Type B pancreatic cell (in vitro differentiated cells): ENCODE measurements at places on chromosomes 3 and 15.

GRCh38 chr3:42179110-42179725 lies 86.8 kb downstream of the CCK start:
- no peak for DNase-seq

GRCh38 chr3:181555681-181556080 lies 156.0 kb upstream of the SOX2 start:
- no peak for DNase-seq

DNA sequence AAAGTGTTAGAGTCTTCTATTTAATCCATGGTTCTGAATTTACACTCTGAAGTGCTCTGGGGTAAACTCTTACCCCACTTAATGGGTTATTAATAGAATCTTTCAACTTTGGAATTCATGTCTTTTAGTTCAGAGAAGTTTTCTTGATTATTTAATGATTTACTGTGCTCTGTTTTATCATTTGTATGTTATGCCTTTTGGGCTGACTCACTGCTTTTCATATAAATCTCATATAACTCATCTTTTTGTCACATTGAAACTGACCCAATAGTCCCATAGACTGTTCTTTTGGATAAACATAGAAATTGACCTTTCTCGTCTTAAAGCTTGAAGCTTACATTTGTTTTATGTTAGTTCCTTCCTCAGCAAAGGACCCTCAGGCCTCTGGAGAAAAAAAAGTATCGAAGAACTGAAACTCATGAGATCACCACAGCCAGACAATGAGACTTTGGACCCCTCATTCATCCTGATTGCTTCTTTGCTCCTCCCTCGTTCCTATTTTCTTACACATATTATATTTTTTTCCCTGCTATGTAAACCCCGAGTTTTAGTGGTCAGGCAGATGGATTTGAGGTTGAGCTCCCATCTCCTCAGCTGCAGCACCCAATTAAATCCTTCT lies 229.1 kb upstream of the CBLB start:
- no peak for DNase-seq

DNA sequence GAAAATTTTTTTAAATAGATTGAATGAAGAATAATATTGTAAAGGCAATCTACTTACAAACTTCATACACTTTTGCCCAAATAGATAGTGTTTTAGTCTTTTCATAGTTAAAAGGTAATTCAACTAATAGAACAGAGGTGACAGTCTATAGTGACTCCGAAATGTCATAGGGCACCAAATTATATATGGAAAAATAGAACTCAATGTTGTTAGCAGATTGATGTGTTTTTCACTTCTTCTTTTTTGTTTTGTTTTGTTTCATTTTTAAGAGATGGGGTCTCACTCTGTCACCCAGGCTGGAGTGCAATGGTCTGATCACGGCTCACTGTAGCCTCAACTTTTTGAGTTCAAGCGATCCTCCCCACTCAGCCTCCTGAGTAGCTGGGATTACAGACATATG lies 721 bp downstream of the CSTA start:
- DNase-seq = no peak

DNA sequence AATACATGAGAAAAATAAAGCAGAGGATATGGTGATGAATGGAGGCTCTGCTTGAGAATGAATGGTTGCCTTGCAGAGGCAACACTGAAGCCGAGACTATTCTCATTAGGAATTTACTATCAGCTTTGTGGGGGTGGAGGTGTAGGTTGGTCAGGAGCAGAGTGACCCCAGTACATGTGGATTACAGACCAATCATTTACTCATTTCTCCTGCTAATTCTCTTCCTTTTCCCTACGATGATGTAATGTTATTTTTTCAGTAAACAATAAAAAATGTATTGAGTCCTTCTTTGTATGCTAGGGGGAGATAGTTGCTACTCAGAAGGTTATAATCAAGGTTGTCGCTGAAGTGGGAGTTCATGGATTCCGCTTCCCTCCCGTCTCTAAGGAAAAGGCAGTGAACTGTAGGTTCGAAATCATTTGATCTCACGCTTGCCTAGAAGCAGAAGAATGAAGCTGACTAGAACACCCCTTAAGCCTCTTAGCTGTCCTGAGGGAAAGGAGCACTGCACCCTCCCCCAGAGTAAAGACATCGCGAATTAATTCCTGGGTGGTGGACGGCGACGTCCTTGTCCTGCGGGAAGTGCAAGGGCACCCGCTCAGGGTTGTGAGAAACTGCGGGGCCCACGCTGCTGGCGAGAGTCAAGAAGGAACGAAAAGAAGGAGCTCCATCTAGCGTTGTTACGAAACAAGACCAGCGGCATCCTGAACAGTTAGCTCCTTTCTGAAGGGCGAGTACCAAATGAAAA lies 213.2 kb upstream of the PFN2 start:
- peak; percentile 79 for DNase-seq

DNA sequence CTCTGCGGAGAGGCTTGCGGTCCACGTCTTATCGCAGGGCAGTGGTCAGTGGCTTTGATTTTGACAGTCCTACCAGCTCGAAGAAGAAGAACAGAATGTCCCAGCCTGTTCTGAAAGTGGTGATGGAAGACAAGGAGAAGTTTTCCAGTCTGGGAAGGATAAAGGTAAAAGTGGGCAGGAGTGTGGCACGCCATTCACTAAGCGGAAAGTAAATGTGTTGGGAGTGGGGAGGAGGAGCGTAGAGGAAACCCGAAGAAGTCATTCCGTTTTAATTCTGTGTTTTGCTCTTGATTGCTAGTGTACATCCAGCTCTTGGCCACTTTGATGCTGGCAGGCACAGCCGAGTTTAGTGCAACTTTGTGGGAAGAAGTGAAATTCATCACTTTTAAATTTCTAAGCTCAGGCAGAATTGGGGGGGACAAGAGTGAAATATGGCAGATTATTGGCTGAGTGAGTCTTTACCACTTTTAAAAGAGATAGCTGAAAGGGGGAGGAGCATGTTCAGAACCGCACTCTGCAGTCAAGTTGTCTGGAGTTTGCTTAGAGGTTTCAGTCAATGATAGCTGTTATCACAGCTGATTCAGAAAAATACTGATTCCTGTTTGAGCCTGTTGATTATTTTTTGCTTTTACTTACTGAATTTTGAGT lies 1.8 kb downstream of the ARHGEF26 start:
- DNase-seq = no peak

DNA sequence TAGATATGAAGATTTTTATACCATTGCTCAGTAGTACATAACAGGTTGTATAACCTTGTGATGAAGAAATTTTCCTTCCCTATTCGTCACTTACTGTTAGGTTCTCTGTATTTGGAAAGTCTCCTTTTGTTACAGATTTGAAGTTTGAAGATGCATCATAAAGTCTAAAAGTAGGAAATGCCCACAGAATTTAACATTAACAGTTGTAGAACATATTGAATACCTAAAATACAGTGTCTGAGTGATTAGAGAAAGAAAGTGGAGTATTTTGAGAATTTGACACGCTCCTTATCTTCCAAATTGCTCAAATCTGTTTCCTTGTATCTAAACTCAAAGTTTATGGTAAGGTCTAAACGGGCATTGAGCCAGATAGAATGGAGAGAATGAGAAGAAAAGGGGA lies 111.3 kb downstream of the MBNL1 start:
- DNase-seq = no peak

GRCh38 chr15:99993262-99993661 lies 260.0 kb upstream of the LYSMD4 start:
- no peak for DNase-seq

DNA sequence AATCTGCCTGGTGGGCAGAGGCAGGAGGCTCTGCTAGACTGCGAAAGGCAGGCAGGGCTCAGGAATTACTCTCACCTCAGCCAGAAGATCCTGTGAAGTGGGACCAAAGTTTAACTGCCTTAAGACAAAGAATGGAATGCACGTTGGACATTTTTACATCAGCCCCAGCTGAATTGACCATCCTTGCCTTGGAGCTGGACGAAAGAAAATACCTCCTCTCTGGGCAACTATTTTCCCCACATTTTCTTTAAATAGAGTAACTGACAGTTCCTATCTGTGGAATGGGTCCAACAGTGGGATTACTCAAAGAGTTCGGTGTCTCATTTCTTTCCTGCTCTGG lies 28.7 kb downstream of the ARID3B start:
- no peak for DNase-seq

DNA sequence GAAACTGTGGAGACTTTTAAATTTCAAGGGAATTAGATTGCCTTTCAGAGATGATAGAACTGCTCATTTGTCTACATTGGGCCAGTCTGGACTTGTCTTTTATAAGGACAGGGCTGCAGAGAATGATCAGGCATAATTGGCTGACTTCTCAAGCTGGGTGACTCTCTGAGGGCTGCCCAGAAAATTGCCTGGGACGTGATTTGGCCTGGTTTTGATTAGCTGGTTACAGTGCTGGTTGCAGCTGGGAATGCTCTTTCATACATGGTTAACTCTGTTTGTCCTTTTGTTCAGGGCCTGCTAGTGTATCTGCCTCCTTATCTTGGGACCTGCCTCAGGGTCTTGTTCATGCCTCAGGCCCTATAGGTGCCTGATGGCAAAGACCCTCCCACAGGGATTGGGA lies 245.6 kb downstream of the CLSTN2 start:
- no peak for DNase-seq

- no peak for DNase-seq
Observed at GRCh38 chr3:8777978-8778267, 8.5 kb upstream of the OXTR start.

DNA sequence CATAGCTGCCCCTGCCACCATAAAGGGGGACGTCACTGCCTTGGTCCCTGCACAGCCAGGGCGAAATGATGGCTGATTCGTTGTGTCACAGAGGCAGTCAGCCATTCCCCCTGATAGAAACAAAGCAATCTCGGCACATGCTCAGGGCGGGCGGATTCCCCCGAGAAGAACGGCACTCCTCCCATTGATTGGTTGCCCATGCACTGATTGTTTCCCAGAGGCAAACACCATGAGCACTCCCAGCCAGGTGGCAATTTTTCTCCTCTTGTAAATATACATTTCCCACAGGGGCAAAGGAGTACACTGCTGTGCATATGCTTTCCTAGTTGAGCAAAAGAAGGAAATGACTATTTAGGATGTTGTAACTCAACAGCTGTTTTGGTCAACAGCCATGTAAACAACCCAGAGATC lies 56.5 kb downstream of the KY start:
- DNase-seq = no peak

- DNase-seq = no peak
Observed at GRCh38 chr3:70871909-70872656, 559.6 kb upstream of the MDFIC2 start.

GRCh38 chr15:80739919-80740318 lies 39.3 kb upstream of the CEMIP start:
- no peak for DNase-seq

- DNase-seq = no peak
Observed at GRCh38 chr3:24640330-24640877, 145.8 kb upstream of the THRB start.

GRCh38 chr3:172868582-172869200 lies 118.2 kb downstream of the ECT2 start:
- DNase-seq = no peak

GRCh38 chr3:33717616-33717865 lies 513 bp downstream of the CLASP2 start:
- peak; percentile 77 for DNase-seq

- no peak for DNase-seq
Observed at GRCh38 chr15:82393671-82394070, 35.9 kb upstream of the GOLGA6L9 start.

DNA sequence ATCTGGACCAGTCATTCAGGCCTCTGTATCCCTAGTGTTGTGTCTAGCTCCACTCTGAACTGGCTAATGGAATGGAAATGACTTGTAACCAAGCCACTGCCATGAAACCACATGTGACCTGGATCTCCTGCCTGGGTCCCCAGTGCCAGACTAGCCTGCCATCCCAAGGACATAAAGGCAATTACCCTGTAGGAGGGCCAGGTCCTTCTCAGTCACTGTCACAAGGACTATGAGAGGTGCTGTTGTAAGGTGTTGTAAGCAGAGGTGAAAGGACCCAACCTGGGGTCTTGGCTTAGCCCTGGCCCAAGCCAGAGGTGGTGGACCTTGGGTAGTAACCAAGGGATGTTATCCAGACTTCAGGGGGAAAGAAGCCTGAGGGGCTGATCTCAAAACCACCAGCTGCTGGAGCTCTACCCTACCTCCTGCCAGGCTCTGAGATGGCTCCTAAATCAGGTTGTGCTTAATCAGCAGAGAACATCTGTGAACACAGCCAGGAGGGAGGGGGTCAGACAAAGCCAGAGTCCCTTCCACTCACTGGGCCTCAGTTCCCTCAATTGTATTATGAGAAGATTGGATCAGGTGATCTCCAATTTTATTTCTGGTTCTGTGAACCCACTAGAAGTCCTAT lies 15.7 kb upstream of the KLHL24 start:
- DNase-seq = no peak

DNA sequence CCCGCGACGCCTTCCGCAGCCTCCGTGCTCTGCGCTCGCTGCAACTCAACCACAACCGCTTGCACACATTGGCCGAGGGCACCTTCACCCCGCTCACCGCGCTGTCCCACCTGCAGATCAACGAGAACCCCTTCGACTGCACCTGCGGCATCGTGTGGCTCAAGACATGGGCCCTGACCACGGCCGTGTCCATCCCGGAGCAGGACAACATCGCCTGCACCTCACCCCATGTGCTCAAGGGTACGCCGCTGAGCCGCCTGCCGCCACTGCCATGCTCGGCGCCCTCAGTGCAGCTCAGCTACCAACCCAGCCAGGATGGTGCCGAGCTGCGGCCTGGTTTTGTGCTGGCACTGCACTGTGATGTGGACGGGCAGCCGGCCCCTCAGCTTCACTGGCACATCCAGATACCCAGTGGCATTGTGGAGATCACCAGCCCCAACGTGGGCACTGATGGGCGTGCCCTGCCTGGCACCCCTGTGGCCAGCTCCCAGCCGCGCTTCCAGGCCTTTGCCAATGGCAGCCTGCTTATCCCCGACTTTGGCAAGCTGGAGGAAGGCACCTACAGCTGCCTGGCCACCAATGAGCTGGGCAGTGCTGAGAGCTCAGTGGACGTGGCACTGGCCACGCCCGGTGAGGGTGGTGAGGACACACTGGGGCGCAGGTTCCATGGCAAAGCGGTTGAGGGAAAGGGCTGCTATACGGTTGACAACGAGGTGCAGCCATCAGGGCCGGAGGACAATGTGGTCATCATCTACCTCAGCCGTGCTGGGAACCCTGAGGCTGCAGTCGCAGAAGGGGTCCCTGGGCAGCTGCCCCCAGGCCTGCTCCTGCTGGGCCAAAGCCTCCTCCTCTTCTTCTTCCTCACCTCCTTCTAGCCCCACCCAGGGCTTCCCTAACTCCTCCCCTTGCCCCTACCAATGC lies 2.0 kb downstream of the ISLR start:
- DNase-seq = no peak

DNA sequence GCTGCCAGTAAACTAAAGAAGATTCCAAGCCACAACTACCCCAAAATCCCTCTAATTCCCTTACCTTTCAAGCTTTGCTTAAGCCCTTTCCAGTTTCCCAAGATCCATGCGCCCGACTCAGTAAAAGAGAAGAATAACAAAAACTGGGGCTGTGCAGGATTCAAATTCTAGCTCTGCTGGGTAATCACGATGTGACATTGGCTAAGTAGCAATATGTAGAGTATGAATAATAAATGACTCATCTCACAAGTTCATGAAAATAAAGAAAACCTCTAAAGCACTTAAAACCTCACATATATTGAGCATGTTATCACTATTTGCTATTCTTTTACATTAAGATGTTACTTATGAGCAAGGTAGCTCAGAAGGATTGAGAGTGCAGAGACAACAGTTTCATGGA lies 522.2 kb upstream of the ZNF717 start:
- no peak for DNase-seq
